Heart right ventricle (tissue), 16 donors: ENCODE measurements at places on chromosomes 5 and 9. TPM values are rescaled to one million over a fixed set of nuclear protein-coding genes. Genes with fewer than 3 reads are reported as not detected.

- DNase-seq: no peak
Measured at GRCh38 chr5:80227979-80228596, 27.8 kb downstream of the SERINC5 start.

DNA sequence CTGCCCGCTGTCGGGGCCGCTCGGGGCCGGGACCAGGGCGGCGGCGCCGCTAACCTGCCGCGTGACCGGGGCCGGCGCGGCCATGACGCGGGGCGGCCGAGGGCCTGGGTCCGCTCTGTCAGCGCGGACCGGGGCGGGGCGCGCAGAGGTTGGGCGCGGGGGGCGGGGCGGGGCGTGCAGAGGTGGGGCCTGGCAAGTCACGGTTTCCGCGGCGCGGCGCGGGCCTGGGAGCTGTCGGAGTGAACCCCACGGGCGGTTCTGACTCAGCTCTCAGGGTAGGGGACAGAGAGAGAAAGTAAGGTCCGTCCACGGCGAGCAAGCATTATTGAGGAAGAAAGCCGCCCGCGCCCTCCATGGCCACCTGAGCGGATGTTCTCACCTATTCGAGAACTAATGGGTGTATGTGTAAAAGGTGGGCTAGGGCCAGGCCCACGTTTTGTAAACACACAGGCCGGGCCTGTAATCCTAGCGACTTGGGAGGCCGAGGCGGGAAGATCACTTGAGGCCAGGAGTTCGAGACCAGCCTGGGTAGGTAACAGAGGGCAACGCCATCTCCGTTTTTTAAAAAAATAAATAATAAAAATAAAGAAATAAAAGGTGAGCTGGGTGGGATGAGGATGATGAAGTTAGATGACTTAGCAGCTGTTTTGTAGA lies at the start of gene PRXL2C:
Gene PRXL2C, minus strand, starts transcription at position 120 of the 654 bp plus-strand sequence. Its CDS starts 36 bp downstream, at position 84.
- peak; percentile 89 for DNase-seq

GRCh38 chr9:119137479-119137878 lies 231.8 kb downstream of the BRINP1 start:
- no peak for DNase-seq

DNA sequence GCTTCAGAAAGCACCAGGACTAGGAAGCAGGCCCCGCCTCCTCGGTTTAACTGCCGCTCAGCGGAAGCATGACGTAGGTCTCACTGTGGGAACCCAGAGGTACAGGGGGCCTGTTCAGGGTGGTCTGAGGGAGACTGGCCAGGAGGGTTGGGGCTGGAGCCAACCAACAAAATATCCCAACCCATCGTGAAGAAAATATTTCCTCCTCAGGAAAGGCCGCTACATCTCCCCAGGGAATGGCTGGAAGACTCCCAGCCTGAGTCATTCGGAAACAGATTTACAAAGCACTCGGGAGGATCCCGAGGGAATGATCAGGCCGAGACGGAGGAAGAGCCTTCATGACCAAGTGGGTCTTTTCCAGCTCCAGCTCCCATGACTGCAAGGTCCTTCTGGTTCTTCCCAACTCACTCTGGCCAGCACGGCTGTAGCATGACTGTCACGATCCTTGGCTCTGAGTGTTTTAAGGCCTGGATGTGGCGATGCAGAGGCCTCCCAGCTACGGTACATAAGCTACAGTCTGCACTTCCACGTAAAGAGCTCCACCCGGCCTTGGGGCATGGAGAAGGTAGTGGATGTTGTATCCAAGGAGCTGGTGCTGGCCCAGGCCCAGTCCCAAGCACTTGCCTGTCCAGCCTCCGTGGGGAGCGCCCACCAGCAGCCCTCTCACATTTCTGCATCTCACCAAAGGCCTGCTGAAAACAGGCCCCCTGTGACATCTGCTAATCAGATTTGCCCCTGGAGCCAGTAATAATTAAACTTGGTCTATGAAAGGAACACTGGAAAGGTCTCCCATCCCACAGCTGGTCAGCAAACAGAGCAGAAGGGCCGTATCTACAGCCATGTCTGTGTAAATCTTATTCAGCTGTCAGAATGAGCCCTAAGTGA lies 100.6 kb downstream of the LHFPL2 start:
- peak; percentile 96 for DNase-seq

DNA sequence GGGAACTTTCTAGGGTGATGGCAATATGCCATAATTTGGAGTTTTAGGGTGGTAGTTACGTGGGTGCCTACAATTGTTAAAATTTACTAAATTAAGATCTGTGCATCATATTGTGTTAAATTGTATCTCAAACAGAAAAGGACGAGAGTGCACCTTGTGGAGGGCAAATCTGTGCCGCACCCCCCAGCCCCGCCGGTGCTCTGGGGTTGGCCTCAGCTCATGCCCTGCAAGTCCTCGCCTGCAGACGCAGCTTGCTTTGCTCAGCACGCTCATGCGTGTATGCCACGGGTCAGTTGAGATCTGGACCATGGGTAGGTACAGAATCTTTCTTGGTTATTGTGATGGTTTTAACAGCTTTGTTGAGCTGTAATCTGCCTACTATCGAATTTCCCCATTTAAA lies 33.7 kb upstream of the FCN1 start:
- DNase-seq: no peak

- DNase-seq: no peak
Measured at GRCh38 chr5:59020611-59021285, 437.9 kb downstream of the RAB3C start.

DNA sequence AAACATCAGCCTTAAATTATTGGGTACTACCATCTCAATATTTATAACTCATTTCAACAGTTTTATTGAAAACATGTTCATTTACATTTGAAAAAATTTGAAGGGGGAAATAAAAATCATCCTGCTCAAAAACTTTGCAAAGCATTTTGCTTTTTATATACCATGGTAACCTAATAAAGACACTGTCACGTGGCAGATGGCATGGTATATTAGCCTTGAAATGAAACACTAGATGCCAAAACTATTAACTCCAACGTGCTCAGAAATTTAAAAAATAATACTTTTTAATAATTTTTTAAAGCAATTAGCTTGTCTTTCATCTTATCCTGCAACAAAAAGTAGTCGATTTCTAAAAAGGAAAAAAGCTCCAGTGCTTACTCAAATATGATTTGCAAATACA lies 88.6 kb upstream of the NFIB start:
- no peak for DNase-seq

DNA sequence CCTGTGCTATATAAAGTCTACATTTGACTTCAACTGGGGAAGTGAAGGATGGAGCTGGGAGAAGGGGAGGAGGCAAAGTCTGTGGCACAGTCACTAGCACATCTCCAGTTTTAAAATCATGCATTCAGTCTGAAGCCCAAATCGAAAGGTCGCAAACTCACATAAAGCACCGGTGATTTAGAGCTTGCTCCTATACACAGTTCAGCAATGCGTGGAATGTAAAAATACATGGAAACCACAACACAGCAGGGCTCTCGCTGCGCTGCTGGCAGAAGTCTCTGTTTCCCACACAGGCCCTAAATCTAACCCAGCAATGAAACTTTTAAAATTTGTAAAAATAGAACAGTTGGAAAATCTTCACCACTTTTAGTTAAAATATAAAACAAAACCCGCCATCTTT lies 68.2 kb downstream of the EBF1 start:
- no peak for DNase-seq

DNA sequence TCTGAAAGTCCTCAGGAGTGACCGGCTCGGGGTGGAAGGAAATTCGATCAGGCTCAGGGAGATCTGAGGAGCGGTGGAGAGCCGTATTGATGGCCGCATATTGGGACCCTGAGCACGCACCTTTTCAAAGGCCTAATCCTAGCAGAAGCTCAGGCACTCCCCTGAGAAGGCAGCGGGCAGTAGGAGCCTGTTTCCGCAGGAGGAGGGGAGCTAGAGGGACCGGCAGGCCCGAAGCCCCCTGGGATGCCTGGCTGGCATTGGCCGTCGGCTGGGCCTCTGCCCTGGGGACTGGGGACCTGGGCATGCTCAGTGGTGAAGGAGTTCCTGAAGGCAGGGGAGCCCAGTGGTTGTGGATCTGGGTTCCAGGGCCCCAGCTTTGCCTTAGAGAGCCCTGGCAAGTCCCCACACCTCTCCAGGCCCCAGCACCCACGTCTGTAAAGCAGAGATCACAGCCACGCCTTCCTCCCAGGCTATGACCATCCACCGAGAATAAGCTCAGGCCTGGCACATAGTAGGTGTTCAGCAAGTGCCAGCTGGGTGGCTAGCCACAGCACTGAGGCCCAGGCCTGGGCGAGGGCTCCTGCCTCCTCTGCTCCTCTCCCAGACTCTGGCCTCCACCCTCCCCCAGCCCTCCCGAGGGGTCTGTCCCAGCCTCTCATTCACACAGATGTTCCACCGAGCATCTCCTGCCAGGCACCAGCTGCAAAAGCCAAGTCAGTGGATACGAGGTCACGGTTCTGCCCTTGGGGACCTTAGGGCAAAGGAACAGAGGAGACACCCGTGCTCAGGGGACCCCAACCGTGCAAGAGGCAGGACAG lies 17.2 kb upstream of the QRFP start:
- DNase-seq: no peak

- no peak for DNase-seq
Measured at GRCh38 chr9:107447081-107447480, 42.5 kb downstream of the KLF4 start.

The ZCCHC9 gene
- 10.2 TPM for total RNA-seq

The GHR gene
- 15.1 TPM for total RNA-seq

The GMCL2 gene
- not detected for total RNA-seq

The AK8 gene
- 0.26 TPM for total RNA-seq
